ENCODE measurements at places on chromosomes 4 and X.

GRCh38 chr4:174538123-174538875 is 16.0 kb upstream of the HPGD start:
- no peak for DNase-seq

DNA sequence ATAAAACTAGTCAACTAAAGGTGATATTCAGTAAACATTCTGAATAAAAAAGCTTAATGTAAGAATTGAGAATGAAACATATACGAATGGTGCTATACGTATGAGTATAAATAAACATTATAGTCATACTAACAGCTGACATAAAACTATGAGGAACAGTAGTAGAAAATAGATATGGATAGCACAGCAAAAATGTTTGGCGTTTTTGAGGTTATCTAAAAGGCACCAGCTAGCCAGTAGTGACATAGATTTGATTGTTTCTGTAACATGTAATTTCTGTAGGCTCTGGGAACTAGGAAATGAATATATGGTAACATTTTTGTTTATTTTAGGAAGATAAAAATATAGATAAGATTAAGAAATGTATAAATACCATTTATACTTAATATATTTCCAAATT is 69.3 kb downstream of the SNX25 start:
- DNase-seq, result no peak

GRCh38 chr4:38243388-38244053 is 283.3 kb downstream of the PTTG2 start:
- no peak for DNase-seq

DNA sequence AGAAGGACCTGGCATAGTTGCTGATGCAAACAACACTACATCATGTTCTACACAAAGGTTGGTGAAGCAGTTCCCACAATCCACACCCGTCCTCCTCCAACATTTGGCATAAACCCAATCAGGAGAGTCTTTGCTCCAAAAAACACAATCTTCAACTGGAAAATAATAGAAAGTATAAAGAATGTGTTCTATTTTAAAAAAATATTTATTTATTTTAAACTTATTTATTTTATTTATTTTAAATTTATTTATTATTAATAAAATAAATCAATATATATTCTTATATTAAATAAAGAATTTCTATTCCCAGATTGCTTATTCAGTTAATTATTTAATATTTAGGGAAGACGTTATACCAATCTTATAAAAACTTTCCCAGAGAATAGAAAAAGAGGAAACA is 1753.7 kb upstream of the AGA start:
- DNase-seq, result no peak

DNA sequence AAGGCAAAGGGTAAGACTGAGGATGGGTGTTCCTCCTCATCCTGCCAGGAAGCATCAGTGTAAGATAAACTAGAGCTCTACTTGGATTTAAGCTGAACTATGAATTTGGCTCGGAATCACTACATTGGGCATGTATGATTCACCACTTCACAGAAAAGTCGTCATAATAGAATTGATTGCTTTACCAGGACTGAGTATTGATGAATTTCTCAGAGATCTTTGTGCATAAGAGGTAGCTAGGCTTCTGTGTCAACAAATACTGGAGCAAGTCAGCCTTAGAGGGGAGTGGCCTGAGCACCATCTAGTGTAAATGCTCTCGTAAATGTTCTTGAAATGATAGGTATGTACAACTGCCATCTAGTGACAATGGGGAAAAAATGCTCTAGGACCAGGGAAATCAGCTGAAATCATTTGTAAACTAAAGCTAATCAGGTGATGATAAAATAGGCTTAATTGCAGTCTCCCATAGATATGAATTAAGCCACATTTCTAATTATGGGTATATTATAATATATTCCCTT is 309.5 kb upstream of the FMR1 start:
- DNase-seq, result no peak

DNA sequence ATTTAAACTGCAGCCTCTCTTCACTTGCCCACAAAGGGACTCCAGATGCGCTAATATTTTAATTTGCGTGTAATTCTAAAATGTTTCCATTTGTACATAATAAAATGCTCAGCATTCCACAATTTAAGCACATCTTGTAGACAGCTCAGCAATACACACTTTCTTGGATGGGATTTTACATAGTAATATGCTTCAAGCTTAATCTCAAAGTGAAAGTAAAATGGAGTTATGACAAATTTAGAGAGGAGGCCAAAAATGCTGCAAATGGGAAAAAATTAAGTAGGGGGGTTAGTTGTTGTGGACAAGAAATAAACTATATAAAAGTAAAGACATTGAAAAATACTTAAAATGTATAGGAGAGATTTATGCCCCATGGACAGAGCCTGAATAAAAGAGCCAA is 149.1 kb downstream of the FBXO8 start:
- no peak for DNase-seq

DNA sequence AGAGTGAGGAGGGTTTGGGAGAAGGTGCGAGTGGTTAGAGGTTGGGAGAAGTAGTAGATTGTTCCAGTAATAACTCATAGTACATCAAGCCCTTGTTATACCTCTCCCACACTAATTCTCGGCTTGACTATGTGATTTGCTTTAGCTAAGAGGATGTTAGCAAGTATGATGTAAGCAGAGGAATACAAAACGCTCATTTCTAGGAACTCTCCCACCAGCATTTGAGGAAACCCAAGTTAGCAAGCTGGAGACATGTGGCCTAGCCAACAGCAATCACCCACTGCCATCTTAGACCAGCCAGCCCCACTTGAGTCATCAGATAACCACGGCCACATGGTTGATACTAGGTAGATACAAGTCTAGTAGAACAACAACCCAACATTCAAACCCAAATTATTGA is 14.2 kb downstream of the FTHL17 start:
- no peak for DNase-seq

DNA sequence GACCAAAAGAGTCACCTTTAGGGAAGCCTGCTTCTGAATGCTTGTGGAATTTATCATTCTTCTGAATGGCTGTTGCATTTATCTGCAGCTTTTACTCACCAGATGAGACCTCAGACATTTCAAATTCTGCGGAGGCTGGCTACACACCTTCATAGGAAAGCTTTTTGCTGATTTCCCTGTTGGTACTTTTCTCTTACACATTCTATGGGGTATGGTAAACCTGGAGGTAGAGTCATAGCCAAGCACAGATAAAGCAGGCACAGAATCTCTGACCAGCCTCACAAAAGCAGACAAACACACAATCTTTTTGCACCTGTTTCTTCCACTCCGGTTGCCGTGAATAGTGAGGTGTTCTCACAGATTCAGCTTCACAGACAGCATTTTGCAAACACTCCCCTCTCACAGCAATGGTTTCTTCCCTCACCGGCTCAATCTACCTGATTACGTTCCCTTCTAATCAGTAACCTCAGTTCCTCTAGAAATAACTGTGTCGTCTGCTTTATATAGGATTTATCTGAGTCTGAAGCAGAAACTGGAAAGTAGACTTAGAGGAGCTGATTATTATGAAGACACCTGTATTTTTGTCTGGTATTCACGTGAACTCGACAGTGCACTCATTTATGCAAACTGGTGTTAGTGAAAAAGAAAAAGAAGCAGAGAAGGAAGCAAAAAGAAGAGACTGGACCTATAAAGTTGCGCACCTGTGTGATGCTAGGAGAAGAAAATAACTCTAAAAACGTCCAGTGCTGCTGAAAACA is 83.1 kb downstream of the DMD start:
- DNase-seq, result no peak

- no peak for DNase-seq
Measured at GRCh38 chrX:103540145-103540544, 20.9 kb upstream of the RAB40A start.

GRCh38 chr4:46586566-46586965 is 196.6 kb upstream of the GABRA2 start:
- DNase-seq, result no peak

- DNase-seq, result no peak
Measured at GRCh38 chr4:169922632-169923276, 103.4 kb downstream of the MFAP3L start.

DNA sequence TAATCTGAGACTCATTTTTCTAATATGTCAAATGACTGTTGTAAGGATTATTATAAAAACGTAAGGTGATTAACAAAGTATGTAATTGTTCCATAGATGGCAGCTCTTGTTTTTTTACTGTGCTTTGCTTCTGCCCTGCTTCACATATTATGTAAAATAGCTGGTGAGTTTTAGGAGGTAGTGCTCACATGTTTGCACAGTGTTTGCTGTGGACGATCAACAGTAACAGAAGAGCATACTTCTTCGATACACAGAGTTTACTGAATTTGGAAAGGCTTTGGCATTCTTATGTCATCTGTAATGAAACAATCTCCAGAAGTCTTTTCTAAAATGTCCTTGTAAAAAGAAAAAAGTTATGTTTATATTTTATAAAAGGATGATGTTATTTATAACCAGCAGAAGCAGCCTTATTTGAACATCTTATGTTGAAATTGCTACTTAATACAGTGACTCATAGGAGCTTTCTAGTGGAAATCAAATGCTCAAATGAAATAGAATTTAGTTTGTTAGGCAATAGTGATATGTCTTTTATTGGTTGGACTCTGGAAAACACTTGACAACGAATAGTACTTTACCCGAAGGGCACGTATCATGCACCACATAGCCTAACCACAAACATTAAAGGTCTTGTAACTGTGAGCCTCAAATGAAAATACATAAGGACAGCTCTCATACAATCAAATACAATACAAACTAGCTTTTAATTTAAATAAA is 1.9 kb upstream of the MTTP start:
- no peak for DNase-seq

- DNase-seq, result no peak
Measured at GRCh38 chrX:50470103-50471031, at the start of gene DGKK. DGKK (minus strand) TSS chrX:50470825; CDS start chrX:50470678, 147 bp downstream.

GRCh38 chr4:48109413-48110263 is 24.4 kb downstream of the TXK start:
- no peak for DNase-seq

DNA sequence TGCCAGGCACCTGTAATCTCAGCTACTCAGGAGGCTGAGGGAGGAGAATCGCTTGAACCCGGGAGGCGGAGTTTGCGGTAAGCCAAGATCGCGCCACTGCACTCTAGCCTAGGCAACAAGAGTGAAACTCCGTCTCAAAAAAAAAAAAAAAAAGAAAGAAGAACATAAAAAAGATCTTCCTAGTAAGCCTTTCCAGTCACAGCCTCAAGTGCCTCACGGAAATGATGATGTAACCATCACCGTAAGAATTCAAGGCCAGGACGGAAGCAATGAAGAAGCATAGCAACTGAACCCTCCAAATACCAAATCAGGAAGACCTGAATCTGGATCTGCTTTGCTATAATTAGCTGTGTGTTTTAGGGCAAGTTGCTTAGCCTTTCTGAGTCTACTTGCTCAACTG is 28.8 kb downstream of the RBM47 start:
- DNase-seq, result no peak

- DNase-seq, result no peak
Measured at GRCh38 chr4:86896596-86896995, 4.4 kb upstream of the C4orf36 start.

Measured in NCI-H1048 (cell line).